ENCODE measurements at places on chromosomes 12 and 14. TPM values are rescaled to one million over a fixed set of nuclear protein-coding genes. Genes with fewer than 3 reads are reported as not detected.

NEUROD4 gene
- not detected for polyA plus RNA-seq

DLGAP5 gene
- 25.3 TPM for polyA plus RNA-seq

ADIPOR2 gene
- 46.3 TPM for polyA plus RNA-seq

AMDHD1 gene
- 1.7 TPM for polyA plus RNA-seq

ISM2 gene
- polyA plus RNA-seq, result 2.1 TPM

PLEKHD1 gene
- polyA plus RNA-seq, result 6.3 TPM

MPHOSPH9 gene
- polyA plus RNA-seq, result 28.8 TPM

CELA1 gene
- not detected for polyA plus RNA-seq
